Renal pelvis (tissue), 12 donors: ENCODE measurements at places on chromosomes 6 and 20. TPM values are rescaled to one million over a fixed set of nuclear protein-coding genes. Genes with fewer than 3 reads are reported as not detected.

The SLC22A1 gene
- 1.5 TPM for polyA plus RNA-seq

The MUCL3 gene
- polyA plus RNA-seq, result 0.13 TPM

The FAM209A gene
- polyA plus RNA-seq, result not detected

The FKBP1A gene
- polyA plus RNA-seq, result 340 TPM

The MTO1 gene
- polyA plus RNA-seq, result 26.1 TPM

The HLA-DOA gene
- polyA plus RNA-seq, result 6.1 TPM

The FAM209B gene
- not detected for polyA plus RNA-seq

The CCM2L gene
- polyA plus RNA-seq, result 7.0 TPM

The RAD21L1 gene
- not detected for polyA plus RNA-seq

The SDCBP2 gene
- 2.5 TPM for polyA plus RNA-seq

DNA sequence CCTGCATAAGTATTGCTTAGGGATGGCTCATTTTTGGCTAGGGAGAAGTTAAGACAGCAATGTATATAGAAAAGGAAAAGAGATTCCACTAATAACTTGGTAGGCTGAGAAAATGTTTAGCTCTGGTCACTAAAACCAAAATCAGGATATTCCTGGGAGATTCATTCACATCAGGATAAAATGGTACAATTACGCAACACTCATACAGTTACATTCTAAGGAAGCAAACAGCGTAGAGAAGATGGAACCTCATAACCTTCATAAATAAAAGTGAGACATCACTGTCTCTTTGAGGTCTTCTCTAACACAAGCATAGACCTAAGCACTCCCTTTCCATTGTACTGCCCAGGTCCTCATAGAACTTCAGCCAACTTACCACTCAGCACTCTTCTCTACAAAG is 295.7 kb upstream of the RUNX2 start:
- no peak for DNase-seq

- DNase-seq, result peak; percentile 16
These were observed 12.0 kb upstream of the ABRACL start for GRCh38 chr6:139016337-139017213.

- DNase-seq, result peak; percentile 8
These were observed 9.9 kb upstream of the ZNF311 start for GRCh38 chr6:29014729-29015608.

- no peak for DNase-seq
These were observed 93.7 kb downstream of the DST start for GRCh38 chr6:56549014-56549413.

DNA sequence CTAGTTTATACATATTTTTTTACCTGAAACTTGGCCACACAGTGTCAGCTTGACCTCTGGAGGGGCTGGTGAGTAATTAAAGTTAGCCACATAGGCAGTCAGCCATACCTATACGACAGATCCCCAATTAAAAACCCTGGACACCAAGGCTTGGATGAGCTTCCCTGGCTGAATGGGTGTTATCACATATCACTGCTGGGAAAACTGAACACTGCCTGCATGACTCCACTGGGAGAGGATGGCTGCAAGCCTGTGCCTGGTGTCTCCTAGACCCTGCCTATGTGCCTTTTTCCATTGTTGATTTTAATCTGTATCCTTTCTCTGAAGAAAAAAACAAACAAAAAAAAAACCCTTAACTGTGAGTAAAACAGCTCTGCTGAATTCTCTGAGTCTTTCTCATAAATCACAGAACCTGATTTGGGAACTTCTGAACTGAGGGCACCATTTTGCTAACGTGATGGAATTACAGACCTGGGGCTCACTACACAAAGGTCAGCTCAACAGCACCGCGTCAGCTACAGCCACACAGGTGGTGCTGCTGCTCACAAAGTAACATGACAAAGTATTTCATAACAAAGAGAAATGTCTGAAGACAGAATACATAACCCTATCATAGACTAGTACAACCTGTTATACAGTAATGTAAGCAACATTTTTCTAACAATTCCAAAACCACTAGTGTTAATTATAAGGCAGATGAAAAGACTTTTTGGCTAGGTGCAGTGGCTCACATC is 97.0 kb downstream of the SLC23A2 start:
- DNase-seq, result no peak

GRCh38 chr6:166301611-166302529 is 6.3 kb downstream of the PRR18 start:
- no peak for DNase-seq

DNA sequence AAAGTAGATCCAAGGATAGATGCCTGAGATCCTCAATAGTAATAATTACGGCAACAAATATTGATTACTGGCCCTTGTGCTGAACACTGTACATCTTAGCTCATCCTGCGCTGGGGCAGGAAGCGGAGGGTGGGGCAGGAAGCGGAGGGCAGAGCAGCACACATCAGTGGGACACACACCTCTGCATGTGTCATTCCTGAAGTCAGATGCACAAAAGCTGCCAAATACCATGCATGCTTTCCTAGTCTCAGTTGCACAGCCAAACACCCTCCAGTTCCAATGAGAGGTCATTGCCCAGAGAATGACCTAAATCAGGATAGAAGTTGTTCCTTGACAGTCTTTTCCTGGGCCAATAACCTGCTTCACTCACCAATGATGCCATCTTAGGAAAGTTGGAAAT is 74.4 kb upstream of the FOXC1 start:
- no peak for DNase-seq

DNA sequence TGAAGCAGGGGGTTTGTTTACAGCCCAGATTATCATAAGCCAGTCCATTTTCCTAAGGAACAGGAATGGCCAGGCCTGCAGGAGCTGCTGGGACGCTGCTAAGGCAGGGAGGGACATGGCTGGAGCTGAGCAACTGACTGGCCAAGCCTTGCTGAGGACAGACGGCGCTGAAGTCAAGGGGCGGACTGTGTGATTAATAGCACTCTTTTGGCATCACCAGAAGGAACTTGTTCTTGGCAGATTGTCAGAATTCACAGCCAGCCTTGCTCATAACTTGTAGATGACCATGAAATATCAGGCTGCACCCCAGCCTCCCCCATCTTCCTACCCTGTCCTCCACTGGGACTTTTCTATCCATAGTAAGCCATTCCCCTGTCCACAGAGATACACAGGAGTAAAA is 218.8 kb upstream of the RNF24 start:
- peak; percentile 83 for DNase-seq

- no peak for DNase-seq
These were observed 49.6 kb upstream of the CCDC28A start for GRCh38 chr6:138724015-138724414.

- DNase-seq, result no peak
These were observed 322.2 kb downstream of the PLCB1 start for GRCh38 chr20:8454137-8454712.

GRCh38 chr6:30880698-30881252 is 3.5 kb upstream of the DDR1 start:
- DNase-seq, result no peak

GRCh38 chr20:57224641-57225138 is 41.8 kb downstream of the BMP7 start:
- DNase-seq, result no peak

- no peak for DNase-seq
These were observed 100.3 kb downstream of the PLCB1 start for GRCh38 chr20:8232332-8232731.

GRCh38 chr6:109295774-109296156 is 86.5 kb downstream of the CD164 start:
- no peak for DNase-seq

GRCh38 chr6:39223061-39223460 is 6.2 kb downstream of the KCNK5 start:
- DNase-seq, result no peak

DNA sequence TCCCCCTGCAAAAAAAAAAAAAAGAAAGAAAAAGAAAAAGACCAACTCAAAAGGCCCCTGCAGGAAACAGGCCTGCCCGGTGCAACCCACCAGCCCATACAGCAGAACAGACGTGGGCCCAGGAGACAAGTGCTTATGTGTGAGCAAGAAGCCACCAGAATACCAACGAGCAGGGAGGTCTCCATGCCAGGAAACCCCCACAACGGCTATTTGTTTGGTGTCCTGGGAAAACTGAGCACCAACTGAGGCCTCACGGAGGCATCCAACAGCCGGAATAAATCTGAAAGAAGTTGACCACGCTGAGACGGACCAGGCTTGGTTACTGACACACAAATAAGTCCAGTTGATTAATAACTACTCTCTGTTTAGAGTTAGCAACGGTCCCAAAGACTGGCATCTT is 29.7 kb downstream of the PTPRT start:
- DNase-seq, result no peak

DNA sequence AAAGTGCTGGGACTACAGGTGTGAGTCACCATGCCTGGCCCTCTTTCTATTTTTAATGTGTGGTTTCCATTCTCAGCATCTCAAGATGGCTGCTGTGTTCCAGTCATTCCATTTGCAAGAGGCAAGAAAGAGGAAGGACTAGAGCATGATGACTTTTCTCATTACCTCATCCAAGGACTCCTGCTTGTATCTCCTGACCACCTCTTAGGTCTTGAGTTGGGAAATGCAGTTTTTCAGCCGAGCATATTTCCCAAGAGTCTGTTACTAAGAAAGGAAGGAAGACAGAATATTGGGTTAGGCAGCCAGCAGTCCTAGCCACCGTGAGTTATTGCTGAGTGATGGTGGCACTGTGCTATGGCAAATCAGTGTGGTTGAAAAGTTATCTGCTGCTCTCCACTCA is 108.4 kb upstream of the INSM1 start:
- no peak for DNase-seq

DNA sequence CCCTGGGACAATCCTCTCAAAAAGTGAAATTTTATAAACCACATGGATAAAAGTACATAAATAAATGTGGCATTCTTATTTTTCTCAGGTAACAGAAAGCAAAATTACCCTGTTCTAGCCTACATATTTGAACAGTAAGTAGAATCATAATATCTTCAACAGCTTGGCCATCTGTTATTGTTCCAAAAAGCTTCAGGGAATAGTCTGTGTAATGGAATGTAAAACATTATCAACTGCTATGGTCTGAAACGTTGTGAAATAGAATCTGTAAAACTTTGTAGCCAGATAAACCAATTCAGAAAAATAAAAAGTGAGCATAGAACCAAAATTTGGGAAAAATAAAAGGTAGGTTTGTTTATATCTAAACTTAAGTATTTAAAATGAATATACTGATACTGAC is 114.7 kb downstream of the THEMIS start:
- DNase-seq, result no peak
